ENCODE measurements at places on chromosomes 2 and 18.

DNA sequence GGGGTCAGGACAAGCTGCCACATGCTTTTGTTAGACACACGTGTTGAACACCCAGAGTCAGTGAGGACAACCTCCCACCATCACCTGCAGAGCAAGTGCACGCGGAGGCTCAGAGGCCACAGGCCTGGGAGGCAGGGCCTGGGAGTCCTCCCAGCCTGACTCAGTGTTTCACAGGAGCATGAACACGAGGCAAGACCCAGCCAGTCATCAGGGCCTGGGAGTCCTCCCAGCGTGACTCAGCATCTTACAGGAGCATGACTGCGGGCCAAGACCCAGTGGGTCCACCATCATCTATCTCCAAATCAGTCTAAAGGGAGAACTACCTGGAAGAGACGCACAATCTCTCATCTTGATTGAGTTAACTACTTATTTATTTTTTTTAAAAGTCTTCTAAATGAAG is 112.6 kb upstream of the PXDN start:
- no peak for DNase-seq

- no peak for DNase-seq
These were observed 27.9 kb downstream of the FABP1 start for GRCh38 chr2:88099798-88100488.

- DNase-seq: no peak
These were observed 33.6 kb downstream of the SRBD1 start for GRCh38 chr2:45577441-45577840.

DNA sequence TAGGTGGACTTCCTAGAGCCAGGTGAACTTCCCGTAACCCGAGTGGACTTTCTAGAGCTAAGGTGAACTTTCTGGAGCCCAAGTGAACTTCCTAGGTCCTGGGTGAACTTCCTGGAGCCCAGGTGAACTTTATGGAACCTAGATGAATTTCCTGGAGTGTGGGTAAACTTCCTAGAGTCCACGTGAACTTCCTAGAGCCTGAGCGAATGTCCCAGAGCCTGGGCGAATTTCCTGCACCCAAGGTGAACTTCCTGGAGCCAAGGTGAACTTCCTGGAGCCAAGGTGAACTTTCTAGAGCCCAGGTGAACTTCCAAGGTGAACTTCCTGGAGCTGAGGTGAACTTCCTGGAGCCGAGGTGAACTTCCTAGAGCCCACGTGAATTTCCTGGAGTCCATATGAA is 70.0 kb downstream of the RTP5 start:
- no peak for DNase-seq

- no peak for DNase-seq
These were observed at the start of gene KCNG2 for GRCh38 chr18:79797518-79798345. Gene KCNG2 (plus strand): TSS chr18:79797938. CDS start chr18:79863668, 65,730 bp downstream.

DNA sequence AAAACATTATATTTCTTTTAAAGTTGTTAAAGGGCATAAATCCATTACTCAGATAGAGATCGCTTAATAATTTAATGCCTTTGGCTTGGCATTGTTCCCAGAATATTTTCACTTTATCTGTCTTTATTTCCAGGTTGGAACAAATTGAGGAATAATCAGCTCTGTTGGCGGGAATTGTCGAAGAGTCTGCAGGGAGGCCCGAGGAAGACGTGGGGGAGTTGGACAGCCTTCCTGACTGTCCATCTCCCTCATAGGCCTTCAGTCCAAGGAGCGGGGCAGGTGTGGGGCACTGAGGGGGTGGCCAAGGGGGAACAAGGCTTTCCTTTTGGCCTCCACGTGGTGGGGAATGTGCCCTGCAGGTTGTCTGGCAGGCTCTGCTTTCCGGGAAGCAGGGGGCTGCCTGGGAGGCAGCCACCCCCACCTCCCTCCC is 179.6 kb downstream of the ZBTB7C start:
- no peak for DNase-seq

DNA sequence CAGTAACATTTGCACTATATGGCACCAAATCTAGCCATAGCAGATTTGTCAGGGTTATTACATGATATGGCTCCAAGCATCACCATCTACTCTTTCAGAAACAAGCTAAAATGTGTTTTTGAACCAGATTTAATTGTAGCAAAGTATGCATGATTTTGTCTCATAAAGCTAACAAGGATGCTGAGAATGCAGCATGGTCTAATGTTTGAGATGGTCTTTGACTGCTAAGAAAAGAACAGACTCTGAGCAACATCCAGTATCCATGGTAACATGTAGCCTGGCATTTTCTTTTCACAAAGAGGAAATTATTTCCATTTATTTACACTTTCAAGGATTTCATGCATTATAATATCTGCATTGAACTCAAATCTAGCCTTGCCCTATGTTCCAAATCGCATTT is 206.5 kb downstream of the PDE1A start:
- DNase-seq: no peak

DNA sequence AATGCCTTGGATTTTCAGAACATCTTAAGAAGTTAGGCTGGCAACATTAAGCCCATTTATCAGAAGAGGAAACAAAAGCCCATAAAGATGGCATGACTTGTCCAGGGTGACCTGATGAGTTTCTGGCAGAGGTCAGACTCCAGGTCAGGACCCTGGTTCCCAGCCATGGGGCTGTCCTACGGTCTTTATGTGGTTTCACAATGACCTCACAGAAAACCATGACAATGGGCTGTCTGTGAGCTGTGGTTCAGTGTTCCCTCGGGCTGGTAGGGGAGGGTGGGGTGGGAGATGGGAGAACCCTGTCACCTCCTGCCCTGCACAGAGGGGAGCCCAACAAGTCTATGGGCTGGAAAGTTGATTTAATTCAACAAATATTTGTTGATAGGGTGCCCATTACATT is 101.8 kb downstream of the LOXHD1 start:
- DNase-seq: no peak

GRCh38 chr2:196453613-196454047 is 185.9 kb upstream of the CCDC150 start:
- no peak for DNase-seq

GRCh38 chr2:13255485-13255884 is 538.7 kb downstream of the TRIB2 start:
- DNase-seq: no peak

- DNase-seq: no peak
These were observed 53.8 kb upstream of the TMEM163 start for GRCh38 chr2:134772493-134773169.

GRCh38 chr2:144914113-144914512 is 394.2 kb upstream of the ZEB2 start:
- DNase-seq: no peak

DNA sequence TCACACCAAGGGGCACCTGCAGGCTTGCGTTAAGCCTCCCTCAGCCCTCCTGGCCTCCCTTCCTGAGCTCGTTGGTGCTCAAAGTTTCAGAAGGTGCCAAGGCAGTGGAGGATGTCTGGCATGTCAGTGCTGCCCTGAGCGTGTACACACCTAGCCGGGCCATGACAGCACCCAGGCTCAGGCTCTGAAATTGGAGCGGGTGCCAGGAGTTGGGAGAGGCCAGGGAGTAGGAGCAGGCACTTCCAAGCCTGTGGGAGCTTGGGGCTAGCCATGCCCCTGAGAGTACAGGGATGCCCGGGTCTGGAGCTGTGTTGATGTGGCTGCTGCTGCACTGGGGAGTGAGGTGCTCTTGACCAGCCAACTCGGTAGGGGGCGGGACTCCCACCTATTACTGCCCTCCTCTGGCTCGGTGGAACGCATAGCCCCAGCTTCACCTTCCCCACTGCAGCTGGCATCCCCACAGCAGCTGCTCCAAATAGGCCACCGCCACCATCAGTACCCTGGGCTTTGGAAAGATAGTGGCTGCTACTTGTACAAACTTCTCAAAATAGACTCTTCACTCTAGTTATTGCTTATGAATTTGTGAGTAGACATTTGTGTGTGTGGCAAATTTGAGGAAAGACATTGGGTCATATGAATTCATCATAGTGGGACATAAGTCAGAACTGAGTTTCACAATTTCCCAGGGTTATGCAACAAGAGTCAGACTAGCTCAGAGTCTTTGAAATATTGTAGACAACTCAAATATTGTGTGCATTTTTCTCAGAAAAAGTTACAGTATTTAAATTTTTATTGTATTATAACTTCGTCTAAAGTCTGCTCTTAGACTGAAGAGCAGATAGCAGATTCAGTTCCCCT is 6.8 kb upstream of the PCARE start:
- DNase-seq: no peak

DNA sequence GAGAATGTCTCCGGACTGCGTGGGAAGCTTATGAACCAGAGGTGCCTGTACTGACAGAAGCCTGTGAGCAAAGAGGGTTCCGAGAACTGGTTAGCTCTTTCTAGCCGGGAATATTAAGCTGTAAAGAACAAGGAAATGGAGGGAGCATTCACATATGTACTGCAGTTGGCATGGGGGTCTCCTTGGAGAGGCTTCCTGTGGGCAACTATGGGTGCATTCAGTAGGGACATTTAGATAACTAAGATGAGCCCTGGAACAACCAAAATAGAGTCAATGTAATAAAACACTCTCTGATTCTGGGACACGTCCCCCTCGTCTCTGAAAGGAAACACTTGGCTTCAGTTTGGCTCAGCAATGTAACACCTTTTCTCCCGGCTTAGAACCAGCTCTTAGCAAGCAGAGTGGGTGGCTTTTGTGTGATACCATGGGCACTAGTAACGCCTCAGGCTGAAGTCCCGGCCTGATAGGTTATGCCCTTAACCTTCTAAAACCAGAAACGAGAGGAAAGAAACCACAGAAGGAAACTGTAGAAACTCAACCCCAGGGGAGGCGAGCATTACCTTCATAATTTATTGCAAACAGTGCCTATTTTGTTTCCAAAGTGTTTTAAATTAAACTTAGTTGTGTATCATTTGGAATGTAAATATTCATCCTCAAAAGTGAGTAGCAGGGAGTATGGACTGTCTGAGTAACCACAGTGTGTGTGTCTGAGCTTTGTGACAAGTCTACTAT is 48.8 kb upstream of the LPIN2 start:
- no peak for DNase-seq

- DNase-seq: no peak
These were observed 26.4 kb downstream of the ASXL2 start for GRCh38 chr2:25851740-25852503.

DNA sequence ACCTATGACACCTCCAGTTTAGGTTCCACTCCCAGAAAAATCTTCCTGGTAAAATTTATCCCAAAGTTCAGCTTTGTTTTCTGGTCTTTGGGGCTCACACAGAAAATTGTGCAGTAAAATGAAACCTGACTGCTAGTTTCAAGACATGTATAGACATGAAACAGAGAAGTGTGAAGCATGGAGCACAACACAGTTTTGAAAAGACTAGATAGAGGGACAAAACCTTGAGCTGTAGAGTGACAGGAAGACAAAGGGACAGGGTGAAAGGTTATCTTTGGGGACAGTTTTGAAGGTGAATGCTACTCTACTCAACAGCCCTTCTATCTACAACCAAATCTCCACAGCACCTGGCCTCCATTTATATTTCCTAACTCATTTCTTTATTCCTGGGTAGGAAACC is 352.6 kb downstream of the RBM43 start:
- no peak for DNase-seq

- no peak for DNase-seq
These were observed 72.4 kb downstream of the MYCN start for GRCh38 chr2:16012626-16013358.

DNA sequence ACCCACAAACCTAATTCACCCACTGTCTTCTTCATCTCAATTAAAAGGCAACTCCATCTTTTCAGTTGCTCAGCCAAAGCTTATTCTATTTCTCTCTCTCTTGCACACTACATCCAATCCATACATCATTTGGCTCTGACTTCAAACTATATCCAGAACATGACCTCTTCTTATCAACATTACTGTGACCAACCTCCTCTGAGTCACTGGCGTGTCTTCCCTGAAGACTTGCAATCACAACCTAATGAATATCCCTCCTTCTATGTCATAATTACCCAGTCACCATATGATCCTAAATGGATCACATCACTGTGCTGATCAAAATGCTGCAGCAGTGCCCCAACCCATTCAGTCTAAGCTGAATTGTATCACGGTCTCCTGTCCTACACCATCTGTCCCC is 22.6 kb upstream of the SULT1C3 start:
- no peak for DNase-seq
